ENCODE measurements at places on chromosomes 3 and 15.

- DNase-seq = no peak
Measured at GRCh38 chr3:72862314-72863090, 14.3 kb upstream of the SHQ1 start.

DNA sequence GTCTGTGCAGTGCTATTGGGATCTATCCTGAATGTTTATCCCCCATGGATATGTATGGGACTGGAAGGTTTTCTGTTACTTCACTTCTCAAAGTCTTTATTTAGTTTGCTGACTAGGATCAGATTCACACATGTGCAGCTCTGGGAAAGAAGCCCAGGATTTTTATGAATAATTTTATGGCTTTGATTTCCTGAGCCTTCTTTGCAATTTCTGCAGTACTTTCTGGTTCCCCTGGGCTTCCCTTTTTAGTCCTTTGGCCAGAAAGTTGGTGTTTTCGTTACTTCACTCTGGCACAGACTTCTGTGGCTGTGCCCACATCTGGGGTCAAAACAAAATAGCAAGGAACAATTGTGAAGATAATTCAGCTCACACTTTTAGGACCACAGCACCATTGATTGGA lies 721.0 kb downstream of the OTOL1 start:
- DNase-seq = no peak

GRCh38 chr3:195036574-195036973 lies 234.4 kb downstream of the XXYLT1 start:
- no peak for DNase-seq

DNA sequence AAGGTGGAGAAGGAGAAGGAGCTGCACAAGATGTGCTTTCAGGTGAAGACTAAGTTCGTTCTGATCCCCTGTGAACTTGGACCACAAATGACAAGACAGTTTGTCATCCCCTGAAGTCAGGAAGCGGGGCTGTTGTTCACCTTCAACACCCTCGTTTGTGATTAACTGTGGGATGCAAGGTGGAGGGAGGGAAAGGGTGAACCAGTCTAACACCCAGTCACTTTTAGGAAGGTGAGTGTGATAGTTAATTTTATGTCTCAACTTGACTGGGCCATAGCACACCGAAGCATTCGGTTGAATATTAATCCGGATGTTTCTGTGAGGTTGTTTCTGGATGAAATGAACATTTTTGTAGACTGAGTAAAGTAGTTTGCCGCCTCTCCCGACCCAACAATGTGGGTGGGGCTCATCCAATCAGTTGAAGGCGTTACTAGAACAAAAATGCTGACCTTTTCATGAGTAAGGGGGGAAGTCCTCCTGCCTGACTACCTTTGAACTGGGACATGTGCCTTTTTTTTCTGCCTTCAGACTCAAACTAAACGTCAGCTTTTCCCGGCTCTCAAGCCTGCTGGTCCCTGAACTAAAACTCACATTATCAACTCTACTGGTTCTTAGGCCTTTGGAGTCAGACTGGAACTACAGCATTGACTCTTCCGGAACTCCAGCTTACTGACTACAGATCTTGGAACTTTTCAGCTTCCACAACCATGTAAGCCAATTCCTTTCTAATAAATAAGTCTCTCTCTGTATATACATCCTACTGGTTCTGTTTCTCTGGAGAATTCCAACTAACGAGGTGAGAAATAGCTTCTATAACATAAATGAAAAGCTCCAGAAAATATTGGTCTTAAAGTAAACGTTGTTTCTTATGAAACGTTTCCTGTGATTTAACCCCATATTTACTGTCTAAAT lies 264.0 kb upstream of the SLITRK3 start:
- DNase-seq = no peak

GRCh38 chr3:10510743-10511432 lies 5.5 kb upstream of the ATP2B2 start:
- no peak for DNase-seq

- no peak for DNase-seq
Measured at GRCh38 chr15:35929740-35930444, 383.9 kb upstream of the DPH6 start.

GRCh38 chr3:180253283-180253682 lies 216.5 kb upstream of the PEX5L start:
- DNase-seq = no peak

DNA sequence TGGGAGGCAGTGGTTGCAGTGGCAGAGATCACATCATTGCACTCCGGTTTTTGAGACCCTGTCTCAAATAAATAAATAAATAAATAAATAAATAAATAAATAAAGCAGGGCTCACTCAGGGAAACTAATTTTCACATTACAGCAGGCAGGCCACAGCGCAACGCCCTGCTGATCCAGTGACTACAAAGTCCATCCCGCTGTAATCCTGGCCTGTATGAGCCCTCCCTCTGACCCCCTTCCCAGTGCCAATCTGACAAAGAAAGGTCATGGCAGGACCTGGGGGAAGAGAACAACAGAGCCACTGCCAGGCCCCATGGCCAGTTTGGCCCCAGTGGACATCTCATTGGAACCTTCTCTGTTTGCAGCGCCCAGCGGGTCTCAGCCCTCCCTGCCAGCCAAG lies 9.3 kb downstream of the SH3BP5 start:
- no peak for DNase-seq
